ENCODE measurements at places on chromosomes 7 and 10.

GRCh38 chr10:132346806-132347205 lies 14.8 kb downstream of the LRRC27 start:
- no peak for DNase-seq

- no peak for DNase-seq
Observed at GRCh38 chr7:29649876-29650275, 86.2 kb downstream of the PRR15 start.

DNA sequence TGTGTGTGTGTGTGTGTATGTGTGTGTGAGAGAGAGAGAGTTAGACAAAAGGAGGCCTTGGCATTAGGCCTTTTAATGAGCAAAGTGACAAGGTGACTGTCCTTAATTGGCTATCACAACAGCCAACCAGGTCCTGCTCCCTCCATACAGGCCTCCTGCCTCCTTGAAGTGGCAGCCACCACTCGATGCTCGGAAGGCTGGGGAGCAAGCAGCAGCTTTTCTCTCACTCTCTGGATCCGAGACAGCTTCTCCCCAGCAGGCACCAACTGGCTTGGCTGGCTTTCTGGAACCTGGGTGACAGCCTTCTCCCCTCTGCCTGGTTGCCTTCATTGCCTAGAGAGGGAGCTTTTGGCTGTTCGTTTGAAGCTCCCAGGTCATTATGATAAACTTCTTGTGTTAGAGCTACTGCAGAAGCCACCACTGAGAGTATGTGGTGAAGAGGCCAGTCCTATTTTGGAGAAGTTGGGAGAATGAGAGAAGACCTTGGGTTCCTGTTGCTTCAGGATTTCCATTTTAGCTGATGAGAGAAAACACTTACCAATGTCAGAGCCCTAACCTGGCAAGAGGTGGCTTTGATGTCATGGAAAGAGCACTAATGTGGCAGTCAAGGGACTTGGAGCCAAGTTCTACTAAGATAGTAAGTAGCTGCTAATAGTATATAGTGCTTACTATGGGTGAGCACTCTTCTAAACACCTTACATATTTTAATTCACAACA lies 37.6 kb downstream of the RPS24 start:
- no peak for DNase-seq

DNA sequence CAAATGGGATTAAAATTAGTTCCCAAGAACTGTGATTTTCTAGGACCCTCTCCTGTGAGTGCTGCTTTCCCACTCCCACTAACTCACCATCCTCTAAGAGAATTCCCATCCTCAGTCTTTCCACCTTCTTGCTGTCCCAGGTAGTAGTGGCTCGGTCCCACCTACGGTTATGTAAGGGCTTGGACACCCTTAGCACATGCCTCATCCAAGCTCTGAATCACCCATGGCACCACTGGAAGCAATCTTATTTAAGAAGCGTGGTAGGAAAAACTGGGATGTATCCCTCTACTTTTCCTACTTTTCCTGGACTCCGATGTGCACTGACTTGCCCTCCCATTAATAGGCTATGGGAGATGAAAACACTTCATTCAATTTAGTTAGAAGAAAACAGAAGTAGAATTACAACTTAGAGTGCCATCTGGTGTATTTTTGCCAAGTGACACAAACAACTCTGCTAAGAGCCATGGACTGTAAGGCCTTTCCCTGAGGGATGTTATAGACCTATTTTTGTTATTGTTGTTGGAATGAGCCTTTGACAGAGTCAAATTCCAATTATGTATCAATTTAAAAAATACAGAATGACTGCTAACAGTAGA lies 13.7 kb upstream of the ANKRD22 start:
- no peak for DNase-seq
